ENCODE measurements at places on chromosomes 1 and 21.

- H3K27ac ChIP-seq, result no peak overlapping the region
Observed at GRCh38 chr21:28375708-28376385, 616.8 kb downstream of the LTN1 start.

- H3K4me3 ChIP-seq, result no peak overlapping the region
- peaks cover 14% of the 10 kb centered on the region for H3K4me1 ChIP-seq
- no peaks in the 10 kb centered on the region for H3K27me3 ChIP-seq
- DNase-seq, result no peak
Observed at GRCh38 chr1:167683641-167684502, 37.9 kb upstream of the MPZL1 start.

- no peak overlapping the region for H3K27ac ChIP-seq
- H3K4me1 ChIP-seq, result peaks cover 43% of the 10 kb centered on the region
- H3K27me3 ChIP-seq, result peaks cover 22% of the 10 kb centered on the region
- H3K36me3 ChIP-seq, result no peaks in the 10 kb centered on the region
Observed at GRCh38 chr1:24317956-24318614, 1.1 kb upstream of the GRHL3 start.

GRCh38 chr21:37338671-37339551 is 27.7 kb upstream of the DYRK1A start:
- DNase-seq, result no peak
- H3K27me3 ChIP-seq, result no peaks in the 10 kb centered on the region
- no peaks in the 10 kb centered on the region for H3K4me1 ChIP-seq

- DNase-seq, result no peak
- no peaks in the 10 kb centered on the region for H3K4me1 ChIP-seq
- no peaks in the 10 kb centered on the region for H3K36me3 ChIP-seq
- peaks cover 10% of the 10 kb centered on the region for H3K27me3 ChIP-seq
- no peak overlapping the region for H3K27ac ChIP-seq
- H3K4me3 ChIP-seq, result no peak overlapping the region
Observed at GRCh38 chr1:209238356-209238755, 345.2 kb upstream of the CAMK1G start.

- H3K4me1 ChIP-seq, result no peaks in the 10 kb centered on the region
- no peaks in the 10 kb centered on the region for H3K36me3 ChIP-seq
- H3K27me3 ChIP-seq, result no peaks in the 10 kb centered on the region
- no peak overlapping the region for H3K4me3 ChIP-seq
Observed at GRCh38 chr1:67105508-67105907, 29.3 kb downstream of the C1orf141 start.

DNA sequence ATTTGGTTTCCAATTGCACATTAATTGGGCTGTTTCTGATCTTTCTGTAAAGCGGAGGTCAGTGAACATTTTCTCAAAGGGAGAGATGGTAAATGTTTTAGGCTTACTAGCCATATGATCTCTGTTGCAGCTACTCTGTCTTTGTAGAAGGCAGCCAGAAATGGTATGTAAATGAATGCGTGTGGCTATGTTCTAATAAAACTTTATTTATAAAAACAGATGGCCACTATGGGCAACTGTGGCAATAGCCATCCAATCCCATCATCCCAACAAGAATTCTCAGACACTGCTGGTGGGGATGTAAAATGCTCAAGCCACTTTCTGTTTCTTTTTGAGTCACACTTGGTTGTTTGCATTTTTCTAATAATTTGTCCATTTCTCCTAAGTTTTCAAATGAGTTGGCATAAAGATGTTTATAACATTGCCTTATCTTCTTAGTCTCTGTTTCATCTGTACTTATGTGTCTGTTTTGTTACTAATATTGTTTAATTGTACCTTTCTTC is 448.8 kb upstream of the VAMP3 start:
- H3K36me3 ChIP-seq, result no peaks in the 10 kb centered on the region
- H3K4me3 ChIP-seq, result no peak overlapping the region
- peaks cover 29% of the 10 kb centered on the region for H3K27me3 ChIP-seq
- H3K4me1 ChIP-seq, result no peaks in the 10 kb centered on the region

DNA sequence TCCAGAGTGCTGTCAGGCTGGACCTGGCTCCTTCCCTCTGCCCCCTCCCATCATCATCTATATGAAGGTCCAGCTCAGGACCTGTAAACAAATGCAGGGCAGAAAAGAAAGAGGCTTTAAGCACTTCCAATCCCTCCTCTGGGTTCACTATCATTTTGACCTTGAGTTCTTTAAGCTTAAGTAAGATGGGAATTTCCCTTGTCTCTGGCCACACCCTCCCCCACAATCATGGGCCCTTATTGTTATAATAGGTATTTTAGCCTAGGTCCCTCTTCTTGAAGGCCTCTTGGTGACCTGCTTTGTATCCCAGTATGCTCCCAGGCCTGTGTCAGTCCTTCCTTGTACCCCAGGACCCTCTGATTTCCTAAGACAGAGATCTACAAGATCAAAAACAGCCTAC is 45.1 kb upstream of the EPS15 start:
- no peak for DNase-seq
- peaks cover 20% of the 10 kb centered on the region for H3K4me1 ChIP-seq
- no peaks in the 10 kb centered on the region for H3K36me3 ChIP-seq
- H3K27ac ChIP-seq, result no peak overlapping the region
- H3K4me3 ChIP-seq, result no peak overlapping the region
- H3K27me3 ChIP-seq, result no peaks in the 10 kb centered on the region

DNA sequence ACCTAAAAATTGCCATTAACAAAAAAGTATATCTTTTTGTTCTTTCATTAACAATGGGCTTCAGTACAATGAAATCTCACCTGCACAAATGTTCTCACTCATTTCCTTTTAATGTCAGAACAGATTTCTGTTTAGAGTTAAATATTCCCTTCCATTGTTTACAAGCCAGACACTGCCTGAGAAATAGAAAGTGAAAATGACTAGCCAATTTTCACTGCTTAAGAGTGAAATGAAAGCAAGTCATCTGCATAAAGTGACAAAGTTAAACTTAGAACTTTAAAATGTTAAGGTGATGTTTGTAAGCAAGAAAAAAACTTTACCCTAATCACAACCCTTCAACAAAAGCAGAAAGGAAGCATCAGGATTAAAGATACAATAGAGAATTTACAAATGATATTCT is 27.5 kb downstream of the COA6 start:
- DNase-seq, result no peak
- H3K27me3 ChIP-seq, result no peaks in the 10 kb centered on the region
- H3K36me3 ChIP-seq, result peaks cover 8% of the 10 kb centered on the region

DNA sequence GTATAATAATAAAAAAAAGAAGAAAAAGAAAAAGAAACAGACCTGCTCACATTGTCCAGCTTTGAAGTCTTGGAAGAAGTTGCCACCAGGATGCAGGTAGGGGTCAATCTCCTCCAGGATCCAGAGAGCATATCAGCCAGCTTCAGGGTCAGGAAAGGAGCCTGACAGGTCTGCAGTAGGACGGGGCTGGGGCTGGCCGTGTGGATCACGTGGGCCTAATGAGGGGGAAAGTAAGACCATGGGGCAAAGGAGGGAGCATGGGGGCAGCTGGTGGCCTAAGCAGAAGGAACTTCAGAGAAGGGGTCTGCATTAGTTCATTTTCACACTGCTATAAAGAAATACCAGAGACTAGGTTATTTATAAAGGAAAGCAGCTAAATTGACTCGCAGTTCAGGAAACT is 19.3 kb upstream of the SMYD3 start:
- H3K36me3 ChIP-seq, result peaks cover 12% of the 10 kb centered on the region
- no peaks in the 10 kb centered on the region for H3K27me3 ChIP-seq

DNA sequence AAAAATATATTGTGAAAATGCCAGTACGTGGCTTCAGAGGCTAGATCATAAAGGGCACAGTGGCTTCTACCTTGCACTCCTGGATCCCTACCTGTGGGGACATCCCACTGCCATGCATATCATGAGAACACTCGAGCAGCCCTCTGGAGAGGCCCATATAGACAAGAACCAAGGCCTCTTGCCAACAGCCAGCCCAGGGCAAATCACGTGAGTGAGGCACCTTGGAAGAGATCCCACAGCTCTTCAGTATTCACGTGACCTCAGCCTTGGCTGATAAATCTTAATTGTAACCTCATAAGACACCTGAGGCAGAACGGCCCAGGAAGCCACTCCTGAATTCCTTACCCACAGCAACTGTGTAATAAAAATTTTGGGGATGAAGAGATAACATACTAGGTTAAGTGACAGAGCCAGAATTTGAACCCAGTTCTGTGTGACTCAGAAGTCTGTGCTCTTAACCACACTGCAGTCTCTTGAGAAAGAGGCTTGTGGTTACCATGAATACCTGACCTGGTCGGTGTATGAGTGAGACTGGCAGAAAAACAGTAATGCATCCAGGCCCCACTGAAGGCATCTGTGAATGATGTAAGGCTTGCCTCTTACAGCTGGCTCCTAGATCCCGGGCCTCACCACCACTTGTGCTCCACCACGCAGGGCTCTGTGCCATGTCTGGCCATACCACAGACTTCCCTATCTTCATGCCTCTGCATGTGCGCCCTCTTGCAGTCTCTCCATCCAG is 6.9 kb upstream of the A3GALT2 start:
- H3K4me1 ChIP-seq, result no peaks in the 10 kb centered on the region
- H3K27me3 ChIP-seq, result no peaks in the 10 kb centered on the region
- no peak overlapping the region for H3K4me3 ChIP-seq

DNA sequence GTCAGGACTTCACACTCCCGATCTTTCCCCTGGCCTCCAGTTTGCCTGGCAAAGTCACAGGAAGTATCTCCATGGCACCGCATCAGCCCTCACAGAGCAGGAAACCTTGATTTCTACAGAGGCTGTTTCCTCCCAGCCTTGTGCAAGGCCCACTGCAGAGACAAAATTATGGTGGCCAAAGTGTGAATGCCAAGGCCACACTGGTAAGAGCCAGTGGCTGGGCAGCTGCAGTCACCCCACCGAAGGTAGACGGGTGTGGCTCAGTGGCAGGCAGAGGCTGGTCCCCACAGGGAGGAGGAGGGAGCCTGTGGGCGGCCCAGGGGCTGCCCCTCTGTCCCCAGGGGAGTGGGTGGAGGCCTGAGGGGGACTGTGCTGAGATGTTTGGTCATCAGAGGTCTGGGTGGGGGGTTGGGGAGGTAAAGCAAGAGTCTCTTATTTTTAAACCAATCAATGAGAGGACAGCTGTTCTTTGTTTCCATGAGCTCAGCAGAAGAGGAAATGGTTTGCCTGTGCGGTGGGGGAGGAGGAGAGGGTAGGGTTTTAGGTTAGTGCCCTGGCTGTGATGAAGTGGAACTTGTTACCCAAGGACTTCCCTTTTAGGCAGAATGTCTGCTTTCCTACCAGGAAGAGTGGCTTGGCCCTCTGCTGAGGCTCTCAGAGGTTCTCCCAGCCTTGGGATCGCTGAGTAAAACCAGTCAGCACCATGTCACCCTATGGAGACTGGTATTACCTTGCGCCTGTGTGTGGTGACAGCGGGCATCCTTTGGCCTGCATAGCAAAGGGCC is 18.0 kb upstream of the BTG2 start:
- peak overlapping the region; percentile 98 for H3K27ac ChIP-seq
- DNase-seq, result peak; percentile 75
- no peaks in the 10 kb centered on the region for H3K27me3 ChIP-seq
- peak overlapping the region; percentile 71 for H3K4me3 ChIP-seq
- H3K4me1 ChIP-seq, result peaks cover 89% of the 10 kb centered on the region
- H3K36me3 ChIP-seq, result no peaks in the 10 kb centered on the region

DNA sequence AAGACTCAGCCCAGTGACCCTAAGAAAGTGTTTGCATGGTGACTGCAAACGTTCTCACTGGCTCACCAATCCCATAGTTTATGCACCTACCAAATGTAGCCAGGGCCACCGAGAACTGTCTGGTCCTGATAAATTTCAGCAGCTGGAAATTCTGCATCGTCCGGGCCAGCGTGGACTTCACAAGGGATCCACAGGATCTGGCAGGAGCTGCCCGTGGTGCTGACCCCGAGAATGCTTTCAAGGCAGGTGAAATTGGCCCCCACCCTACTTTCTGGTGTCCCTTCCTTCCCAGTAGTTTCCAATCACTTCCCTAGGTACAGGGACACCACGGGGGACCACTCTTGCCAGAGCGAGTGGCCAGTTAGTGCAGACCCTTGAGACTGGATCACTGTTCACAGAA is 26.2 kb downstream of the UBASH3A start:
- no peak for DNase-seq
- peaks cover 82% of the 10 kb centered on the region for H3K36me3 ChIP-seq
- H3K4me1 ChIP-seq, result peaks cover 36% of the 10 kb centered on the region
- H3K27ac ChIP-seq, result no peak overlapping the region

GRCh38 chr1:66996018-66996682 is 57.8 kb downstream of the SLC35D1 start:
- H3K4me3 ChIP-seq, result no peak overlapping the region
- no peaks in the 10 kb centered on the region for H3K27me3 ChIP-seq
- peak; percentile 78 for DNase-seq

DNA sequence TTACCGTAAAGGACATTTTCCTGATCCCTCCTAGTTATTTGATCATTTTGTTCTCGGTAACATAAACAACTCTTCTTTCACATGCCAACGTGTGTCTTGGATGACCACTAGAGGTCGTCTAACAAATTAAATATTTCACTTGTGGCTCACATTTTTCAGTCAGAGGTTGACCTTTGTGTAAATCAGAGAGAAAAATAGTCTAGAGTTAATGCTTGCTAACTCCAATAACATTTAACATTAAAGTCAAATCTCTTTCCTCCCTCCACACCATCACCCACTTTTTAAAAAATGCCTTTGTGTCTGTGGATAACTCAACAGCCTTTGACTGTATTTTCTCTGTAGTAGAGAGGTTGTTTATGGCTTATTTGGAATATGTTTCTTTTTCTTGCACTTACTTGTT is 220.5 kb upstream of the B3GALT2 start:
- DNase-seq, result no peak
- no peaks in the 10 kb centered on the region for H3K27me3 ChIP-seq
- no peak overlapping the region for H3K4me3 ChIP-seq
- no peaks in the 10 kb centered on the region for H3K36me3 ChIP-seq
- peak overlapping the region; percentile 30 for H3K27ac ChIP-seq

DNA sequence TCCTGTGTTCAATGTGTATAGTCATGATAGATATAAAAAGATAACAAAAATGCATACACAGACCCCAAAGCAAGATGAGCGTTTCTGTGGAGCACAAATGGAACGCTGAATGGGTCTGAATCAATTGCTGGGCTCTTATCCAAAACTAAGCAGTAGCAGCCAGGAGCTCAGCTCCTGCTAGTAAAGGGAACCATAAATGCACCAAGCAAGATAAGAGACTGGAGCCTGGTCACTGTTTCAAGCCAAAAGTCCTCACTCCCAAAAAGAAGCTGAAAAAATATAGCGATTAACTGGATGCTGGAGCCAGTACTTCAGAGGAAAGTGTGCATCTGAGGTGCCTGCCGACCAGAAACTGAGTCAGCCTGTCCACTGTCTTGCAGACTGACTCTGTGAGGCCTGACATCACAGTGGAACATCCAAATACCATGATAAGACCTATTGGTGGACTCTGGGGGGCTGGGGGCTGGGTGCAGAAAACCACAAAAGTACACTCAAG is 68.9 kb downstream of the LRRC8C start:
- H3K36me3 ChIP-seq, result peaks cover 33% of the 10 kb centered on the region
- no peaks in the 10 kb centered on the region for H3K27me3 ChIP-seq
- peak; percentile 7 for DNase-seq
- H3K4me3 ChIP-seq, result peak overlapping the region; percentile 31
- peak overlapping the region; percentile 78 for H3K27ac ChIP-seq

DNA sequence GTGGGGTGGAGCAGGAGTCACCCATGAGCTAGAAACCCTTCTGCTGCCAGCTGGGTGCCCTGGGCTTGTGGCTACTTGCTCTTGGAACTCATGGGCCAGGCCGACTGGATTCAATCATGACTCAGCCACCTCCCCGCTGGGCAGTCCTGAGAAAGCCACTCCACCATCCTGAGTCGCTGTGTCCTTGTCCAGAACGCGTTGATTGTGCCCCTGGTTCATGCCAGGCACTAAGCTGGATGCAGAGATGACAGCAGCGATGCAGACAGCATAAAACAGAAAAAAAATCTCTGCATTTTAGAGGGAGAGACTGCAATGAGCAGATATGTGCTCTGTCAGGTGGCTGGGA is 10.6 kb downstream of the PADI1 start:
- H3K36me3 ChIP-seq, result no peaks in the 10 kb centered on the region
- no peak overlapping the region for H3K4me3 ChIP-seq
- H3K27ac ChIP-seq, result no peak overlapping the region
- peaks cover 34% of the 10 kb centered on the region for H3K4me1 ChIP-seq
